ENCODE measurements at places on chromosomes 6 and 20. TPM values are rescaled to one million over a fixed set of nuclear protein-coding genes. Genes with fewer than 3 reads are reported as not detected.

DNA sequence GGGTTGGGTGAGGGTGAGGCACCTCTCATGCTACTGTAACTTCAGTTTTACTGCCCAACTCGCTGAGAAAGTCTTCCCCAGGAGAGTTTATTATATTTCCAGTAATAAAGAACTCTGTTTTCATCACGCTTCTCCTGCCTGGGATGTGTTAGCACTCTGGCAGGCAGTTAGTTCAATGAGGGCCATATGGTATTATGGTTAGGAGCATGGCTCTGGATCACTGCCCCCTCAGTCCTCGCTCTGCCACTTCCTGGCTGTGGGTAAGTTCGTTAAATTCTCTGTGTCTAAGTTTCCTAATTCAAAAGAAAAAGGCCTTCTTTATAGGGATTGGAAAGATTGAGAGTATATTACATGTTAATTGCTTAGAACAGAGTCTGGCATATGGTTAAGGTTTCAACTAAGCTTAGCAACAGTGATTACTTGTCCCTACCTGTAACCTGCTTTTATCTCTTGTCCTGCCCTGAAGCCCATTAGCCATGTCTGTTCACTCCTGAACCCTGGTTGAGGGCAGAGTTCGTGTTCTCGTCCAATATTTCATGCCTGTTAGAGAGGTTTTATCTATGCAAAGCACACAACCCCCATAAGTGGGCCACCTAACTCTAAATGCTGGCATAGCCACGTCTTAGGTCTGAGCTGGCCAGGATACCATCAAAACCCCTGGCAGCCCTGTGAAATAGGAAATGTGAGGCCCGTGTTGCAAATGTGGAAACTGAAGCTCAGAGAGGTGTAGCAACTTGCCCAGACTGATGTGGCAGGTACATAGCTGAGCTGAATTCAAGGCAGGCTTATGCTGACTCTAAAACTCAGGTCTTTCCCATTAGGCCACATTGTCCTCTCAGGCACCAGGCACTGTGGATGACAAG lies 342.5 kb upstream of the JARID2 start:
- H3K27me3 ChIP-seq: no peaks in the 10 kb centered on the region
- no peak overlapping the region for H3K4me3 ChIP-seq
- no peaks in the 10 kb centered on the region for H3K4me1 ChIP-seq
- H3K27ac ChIP-seq: no peak overlapping the region

DNA sequence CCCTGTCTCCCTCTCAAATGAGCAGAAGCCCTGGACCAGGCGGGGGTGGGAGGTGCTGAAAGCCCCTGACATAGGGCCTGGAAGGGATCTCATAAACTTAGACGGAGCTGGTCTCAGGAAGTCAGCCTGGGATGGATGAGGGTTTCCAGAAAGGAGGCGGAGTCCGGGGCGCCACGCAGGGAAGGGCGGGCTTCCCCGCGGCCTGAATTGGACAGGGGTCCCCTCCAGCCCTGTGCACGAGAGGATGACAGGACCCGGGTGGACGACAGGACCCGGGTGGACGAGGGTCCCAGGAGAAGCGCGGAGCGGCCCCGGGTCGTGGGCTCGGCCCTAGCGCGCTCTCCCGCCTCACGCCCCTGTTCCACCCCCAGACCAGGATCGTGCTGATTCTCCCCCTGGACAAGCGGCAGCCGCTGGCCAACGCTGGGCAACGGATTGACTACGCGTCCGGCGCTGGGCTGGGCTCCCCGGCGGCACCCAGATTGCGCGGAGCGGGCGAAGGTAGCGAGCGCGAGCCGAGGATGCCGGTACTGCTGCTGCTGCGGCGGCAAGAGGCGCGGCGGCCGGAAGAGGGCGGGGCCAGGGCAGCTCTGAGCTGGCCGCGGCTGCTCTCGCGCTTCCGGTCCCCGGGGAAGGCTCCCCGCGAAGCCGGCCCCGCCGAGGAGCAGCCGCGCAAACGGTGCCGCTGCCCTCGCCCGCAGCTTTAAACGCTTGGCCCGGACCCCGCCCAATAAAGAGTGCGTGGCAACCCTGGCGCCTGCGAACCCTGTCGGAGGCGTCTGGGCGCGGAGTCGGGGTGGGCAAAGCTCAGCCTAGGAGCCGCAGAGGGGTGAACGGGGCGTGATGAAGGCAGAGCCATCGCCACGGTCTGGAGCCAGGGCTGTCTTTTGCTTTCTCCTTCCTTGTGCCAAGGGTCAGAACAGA lies 1.3 kb downstream of the C20orf144 start:
- peaks cover 18% of the 10 kb centered on the region for H3K36me3 ChIP-seq
- peaks cover 26% of the 10 kb centered on the region for H3K4me1 ChIP-seq
- H3K4me3 ChIP-seq: peak overlapping the region; percentile 89
- H3K27me3 ChIP-seq: no peaks in the 10 kb centered on the region
- H3K27ac ChIP-seq: peak overlapping the region; percentile 96
- no peak for DNase-seq

DNA sequence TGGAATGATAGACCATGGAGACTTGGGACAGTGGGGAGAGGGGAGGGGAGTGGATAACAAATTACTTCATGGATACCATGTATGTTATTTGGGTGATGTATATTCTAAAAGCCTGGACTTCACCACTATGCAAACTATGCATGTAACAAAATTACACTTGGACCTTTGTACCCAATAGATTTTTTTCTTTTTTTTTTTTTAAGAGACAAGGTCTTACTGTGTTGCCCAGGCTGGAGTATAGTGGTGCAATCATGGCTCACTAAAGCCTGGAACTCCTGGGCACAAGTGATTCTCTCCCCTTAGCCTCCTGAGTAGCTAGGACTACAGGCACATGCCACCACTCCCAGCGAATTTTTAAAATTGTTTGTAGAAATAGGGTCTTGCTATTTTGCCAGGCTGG lies 45.3 kb downstream of the RIPOR2 start:
- no peaks in the 10 kb centered on the region for H3K4me1 ChIP-seq
- DNase-seq: no peak
- no peaks in the 10 kb centered on the region for H3K36me3 ChIP-seq
- no peaks in the 10 kb centered on the region for H3K27me3 ChIP-seq
- no peak overlapping the region for H3K4me3 ChIP-seq
- no peak overlapping the region for H3K27ac ChIP-seq

DNA sequence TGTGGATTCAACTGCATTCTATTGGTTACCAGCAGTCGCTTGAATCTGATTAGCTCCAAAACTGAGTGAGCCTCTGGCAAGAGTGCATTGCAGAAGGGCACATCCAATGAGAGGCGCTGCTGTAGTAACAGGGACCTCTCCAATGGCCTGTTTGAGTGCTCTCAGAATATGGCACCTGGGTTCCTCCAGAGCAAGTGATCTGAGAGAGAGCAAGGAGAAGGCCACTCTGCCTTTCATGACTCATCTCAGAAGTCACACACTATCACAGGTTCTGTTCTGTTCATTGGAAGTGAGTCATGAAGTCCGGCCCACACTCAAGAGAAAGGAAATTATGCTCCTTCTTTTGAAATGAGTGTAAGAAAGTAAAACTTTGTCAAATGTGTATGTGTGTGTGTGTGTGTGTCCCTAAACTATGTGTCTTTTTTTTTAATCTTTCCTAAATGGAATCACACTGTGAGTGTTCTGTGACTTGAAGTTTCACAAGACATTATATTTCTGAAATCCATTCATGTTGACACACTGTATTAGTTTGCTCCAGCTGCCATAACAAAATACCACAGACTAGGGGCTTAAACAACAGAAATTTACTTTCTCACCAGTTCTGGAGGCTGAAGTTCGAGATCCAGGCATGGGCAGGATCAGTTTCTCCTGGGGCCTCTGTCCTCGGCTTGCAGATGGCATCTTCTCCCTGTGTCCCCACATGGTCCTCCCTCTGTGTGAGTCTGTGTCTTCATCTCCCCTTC lies 138.3 kb upstream of the CDYL start:
- no peaks in the 10 kb centered on the region for H3K4me1 ChIP-seq
- H3K27me3 ChIP-seq: no peaks in the 10 kb centered on the region
- H3K27ac ChIP-seq: no peak overlapping the region
- no peak for DNase-seq

MOXD1 gene
- 0.75 TPM for total RNA-seq

ENPP3 gene
- not detected for total RNA-seq

PACSIN1 gene
- not detected for total RNA-seq

SIRPA gene
- total RNA-seq: 72.8 TPM

Measured in ascending aorta (tissue), 2 donors.